ENCODE measurements at places on chromosomes 5 and 9.

GRCh38 chr9:73916016-73916673 is 581.0 kb upstream of the RORB start:
- DNase-seq, result no peak

DNA sequence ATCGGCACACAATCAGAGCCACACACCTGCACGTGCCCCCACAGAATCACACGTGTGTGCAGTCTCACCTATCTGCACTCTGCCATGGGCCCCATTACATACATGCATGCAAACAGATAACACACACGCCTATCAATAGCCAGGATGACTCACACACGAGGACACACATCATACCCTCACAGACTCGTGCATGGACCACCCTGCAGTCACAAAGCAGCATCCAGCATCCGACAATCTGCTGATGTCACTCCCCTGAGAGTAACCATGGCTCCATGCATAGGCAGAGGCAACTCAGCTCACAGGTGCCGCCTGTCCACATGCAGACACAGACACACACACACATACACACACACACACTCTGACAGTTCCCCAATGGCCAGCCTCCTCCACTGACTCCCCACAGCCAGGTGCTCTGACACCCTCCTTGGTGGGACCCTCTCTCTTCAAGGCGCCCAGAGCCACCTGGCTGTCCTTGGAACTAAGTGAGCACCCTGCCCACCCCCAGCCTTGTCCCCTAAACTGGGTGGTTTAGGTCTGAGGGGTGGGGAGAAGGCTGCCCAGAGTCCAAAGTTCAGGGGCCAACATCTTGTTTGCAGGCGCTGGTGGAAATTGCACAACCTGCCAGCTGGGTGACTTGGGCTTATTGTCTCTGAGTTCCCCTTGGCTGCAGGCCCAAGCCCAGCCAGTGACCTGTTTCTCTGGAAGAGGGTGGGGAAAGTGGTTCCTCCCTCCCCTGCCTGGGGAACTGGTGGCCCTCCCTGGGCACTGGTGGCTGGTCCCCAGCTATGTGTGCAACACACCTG is 34.6 kb upstream of the NEK6 start:
- DNase-seq, result no peak

DNA sequence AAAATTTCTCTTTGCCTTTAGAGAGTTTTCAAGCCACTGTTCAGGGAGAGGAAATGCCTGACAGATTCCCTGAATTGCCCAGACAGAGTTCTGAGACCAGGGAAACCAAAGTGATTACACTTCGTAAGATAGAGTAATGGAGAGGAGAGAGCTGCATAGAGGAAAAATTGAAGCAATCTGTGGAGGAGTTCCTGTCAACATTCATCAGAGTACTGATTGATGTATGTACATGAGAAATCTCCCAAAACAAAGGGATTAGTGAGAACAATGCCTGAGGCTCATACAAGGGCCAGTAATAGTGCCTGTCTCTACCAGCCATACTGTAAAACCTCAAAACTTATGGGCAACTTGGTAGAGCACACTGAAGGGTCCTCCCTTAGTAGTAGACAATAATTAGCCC is 79.0 kb upstream of the TRIM32 start:
- no peak for DNase-seq

DNA sequence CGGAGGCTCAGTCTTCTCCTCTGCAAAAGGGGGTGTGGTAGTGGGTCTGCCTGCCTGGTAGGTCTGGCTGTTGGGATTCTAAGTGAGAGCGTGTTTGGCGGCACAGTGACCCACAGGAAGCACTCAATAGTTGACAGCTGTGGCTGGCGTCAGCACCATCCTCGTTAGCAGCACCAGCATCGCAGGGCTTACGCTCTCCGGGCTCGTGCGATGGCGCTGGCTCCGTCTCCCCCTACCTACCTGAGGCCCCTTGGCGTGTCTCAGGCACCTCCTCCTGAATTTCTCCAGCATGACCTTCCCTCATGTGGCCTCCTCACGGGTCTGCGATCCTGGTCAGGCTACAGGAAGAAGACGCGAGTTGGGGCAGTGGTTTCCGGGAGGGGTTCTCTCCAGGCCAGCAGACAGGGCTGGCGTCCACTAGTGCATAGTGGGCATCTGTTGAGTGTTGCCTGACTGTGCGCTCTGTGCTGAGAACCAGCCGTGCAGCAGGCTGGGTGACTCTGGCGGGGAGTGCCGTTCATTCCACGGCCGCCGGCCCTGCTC is 66.9 kb downstream of the HMCN2 start:
- no peak for DNase-seq

- no peak for DNase-seq
These were observed 166.0 kb downstream of the COL23A1 start for GRCh38 chr5:178423901-178424809.

DNA sequence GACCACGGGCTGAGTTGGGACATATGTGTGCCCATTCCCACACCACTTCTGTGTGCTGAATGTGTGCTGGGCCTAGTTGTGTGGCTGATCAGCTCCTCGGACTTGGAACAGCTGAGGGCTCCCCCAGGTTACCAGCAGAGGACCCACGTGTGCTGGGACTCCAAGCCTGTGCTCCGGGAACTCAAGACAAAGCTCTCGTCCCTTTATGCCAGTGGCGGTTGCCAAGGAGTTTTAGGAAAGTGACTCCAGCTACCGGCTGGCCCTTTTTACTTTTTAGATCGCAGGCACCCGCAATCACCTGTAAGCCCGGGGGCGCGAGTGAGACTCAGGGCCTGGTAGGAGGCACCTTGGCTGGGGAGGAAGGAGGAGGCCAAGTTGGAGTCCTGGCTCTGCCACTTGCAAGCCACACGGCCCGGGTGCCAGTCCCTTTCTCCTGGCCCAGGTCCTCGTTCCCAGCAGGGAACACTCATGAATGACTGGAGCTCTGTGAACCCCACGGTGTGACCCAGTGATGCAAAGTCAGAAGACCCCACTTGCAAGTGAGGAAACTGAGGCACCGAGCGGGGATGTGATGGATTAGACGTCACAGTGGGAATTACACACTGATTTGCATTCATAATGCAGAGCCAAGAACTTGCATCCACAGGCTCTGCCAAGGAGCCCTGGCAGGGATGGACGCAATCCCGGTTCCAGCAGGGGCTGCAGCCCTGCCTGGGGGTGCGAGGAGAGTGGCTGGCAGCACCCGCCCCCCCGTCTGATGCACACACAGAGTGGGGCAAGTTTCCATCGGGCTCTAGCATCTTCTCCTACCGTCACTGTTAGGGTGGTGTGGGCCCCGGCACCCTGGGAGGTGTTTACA is 26.9 kb downstream of the CRB2 start:
- DNase-seq, result no peak

Measured in NCI-H187 (cell line).